Natural killer cell treated with Interleukin-12 subunit alpha and Interleukin-12 subunit beta and Interleukin-15 and Interleukin-18, amount 100 ng/mL, for 72 hours (primary cell): ENCODE measurements at places on chromosomes 4 and X. TPM values are rescaled to one million over a fixed set of nuclear protein-coding genes. Genes with fewer than 3 reads are reported as not detected.

GRCh38 chrX:74924449-74925224 is 615 bp downstream of the NEXMIF start:
- no peak for DNase-seq

GRCh38 chr4:77376788-77377460 is 219.9 kb downstream of the CCNG2 start:
- DNase-seq: no peak

The SLITRK2 gene
- not detected for total RNA-seq

DNA sequence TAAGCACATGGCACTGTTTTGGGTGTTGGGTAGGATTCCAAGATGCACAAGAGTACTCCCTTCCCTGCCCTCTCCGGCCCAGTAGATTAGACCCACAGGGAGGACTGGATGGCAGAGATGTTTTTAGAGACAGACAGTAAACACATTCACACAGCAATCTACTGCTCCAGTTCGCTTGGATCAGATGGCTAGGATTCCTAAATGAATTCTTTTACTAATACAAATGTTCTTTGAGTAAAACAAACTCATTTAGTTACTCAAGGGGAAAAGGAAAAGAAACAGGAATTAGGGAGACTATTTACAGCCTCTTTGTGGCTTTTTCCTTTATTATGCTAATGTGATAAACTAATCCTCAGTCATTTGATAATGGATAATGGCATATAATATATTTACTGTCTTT is 5.9 kb downstream of the SNX25 start:
- DNase-seq: no peak

The GPM6B gene
- not detected for total RNA-seq

DNA sequence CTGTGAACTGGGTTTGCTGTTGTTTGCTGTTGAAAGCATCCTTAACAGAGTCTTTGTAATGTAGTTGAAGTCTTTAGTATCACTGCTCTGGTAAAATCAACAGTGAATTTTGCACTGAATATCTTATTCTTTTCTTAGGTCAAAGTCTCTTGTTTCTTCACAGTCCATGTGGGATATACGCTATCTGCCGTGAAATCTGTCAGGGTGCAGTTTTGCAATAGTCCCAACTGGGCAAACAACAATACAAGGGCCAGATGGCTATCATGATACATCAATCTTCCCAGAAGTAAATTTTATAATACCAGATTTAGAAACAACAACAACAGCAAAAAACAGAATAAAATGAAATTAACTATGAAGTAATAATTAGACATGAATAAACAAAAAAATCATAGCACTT is 123.5 kb downstream of the PPARGC1A start:
- DNase-seq: no peak

DNA sequence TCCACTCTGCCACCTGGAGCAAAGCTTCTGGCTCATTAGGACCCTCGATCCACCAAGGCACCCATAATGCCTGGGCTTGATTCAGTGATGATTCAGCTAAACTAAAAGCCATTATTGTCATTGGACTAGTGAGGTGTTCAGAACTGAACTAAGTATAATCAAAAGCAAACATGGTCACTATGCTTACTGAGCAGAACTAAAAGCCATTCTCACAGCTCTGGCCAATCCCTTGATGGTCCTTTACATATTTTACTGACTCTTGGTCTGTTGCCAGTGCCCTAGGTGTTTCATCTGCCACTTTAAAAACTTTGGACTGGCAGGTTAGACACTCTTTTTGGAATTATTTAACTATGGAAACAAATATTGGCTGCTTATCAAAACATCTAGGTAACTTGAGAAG is 703.5 kb downstream of the FAT4 start:
- no peak for DNase-seq

- DNase-seq: no peak
Observed at GRCh38 chr4:87838890-87839591, 6.3 kb downstream of the MEPE start.

The PASD1 gene
- total RNA-seq: not detected

DNA sequence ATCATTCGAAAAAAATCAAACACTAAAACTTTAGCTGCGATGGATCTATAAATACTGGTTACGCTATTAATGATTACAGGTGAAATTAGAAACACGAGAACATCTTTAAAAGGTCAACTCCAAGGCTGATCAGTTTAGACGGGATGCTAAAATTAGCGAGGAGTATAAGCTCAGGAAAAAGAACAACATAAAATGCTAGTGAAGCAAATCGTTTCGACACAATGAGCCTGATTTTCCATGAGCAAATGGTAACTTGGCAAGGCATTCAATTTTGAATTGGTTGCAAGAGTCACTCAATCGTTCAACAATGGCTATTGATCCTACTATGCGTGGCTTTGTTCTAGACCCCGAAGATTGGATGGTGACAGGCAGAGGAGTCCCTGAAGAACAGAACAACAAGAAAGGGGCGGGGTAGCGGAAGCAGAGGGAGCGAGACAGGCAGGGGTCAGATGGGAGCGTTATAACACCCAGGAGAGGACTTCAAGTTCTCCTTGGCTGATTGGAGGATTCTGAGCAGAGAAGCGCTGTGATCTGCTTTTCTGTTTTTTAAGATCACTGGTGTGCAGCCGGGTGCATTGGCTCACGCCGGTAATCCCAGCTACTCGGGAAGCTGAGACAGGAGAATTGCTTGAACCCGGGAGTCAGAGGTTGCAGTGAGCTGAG is 146.5 kb downstream of the RBM47 start:
- no peak for DNase-seq

The CSN1S1 gene
- not detected for total RNA-seq

- DNase-seq: no peak
Observed at GRCh38 chr4:77443941-77444340, 161.7 kb upstream of the CXCL13 start.

The XAGE2 gene
- total RNA-seq: not detected
